ENCODE measurements at places on chromosomes 12 and 14.

DNA sequence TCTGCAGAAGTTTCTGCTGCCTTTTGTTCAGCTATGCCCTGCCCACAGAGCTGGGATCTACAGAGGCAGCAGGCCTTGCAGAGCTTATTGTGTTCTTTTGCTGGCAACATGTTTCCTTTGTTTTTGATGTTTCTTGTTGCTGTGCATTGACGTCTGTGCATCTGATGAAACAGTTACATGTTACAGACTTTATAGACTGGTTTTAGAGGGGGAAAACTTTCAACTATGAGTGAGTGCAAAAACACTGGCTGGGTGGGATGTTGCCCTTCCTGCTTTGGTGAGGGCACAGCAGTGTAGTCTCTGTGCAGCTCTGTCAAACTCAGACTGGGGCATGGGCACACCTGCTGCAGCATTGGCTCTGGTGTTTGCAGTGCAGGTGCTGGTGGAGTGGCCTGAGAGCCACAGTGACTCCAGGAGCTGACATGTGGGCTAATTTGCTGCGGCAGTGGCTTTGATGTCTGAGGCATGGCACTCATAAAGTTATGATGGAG is 26.9 kb downstream of the CLEC6A start:
- DNase-seq = no peak

GRCh38 chr12:131421509-131422186 is 289.2 kb upstream of the SFSWAP start:
- DNase-seq = no peak

- DNase-seq = no peak
Measured at GRCh38 chr12:74456431-74456830, 81.2 kb upstream of the ATXN7L3B start.

DNA sequence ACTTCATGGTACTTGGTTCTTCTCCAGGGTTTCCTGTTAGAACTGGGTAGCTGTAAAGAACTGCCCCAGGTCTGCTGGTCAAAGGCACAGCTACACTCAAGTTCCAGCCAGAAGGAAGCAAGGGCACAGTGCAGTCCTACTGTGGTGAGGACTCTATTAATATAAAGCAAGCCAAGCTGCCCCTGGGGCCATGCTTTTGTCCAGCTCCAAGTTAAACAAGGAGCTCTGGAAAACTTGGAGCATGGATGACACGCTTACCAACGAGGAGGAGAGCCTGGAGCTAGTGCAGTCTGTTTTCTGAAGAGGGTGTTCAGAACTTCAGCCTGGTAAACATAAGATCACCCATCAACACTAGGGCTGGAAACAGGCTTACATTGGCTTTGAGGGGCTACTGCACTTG is 4.0 kb downstream of the FZD10 start:
- no peak for DNase-seq

DNA sequence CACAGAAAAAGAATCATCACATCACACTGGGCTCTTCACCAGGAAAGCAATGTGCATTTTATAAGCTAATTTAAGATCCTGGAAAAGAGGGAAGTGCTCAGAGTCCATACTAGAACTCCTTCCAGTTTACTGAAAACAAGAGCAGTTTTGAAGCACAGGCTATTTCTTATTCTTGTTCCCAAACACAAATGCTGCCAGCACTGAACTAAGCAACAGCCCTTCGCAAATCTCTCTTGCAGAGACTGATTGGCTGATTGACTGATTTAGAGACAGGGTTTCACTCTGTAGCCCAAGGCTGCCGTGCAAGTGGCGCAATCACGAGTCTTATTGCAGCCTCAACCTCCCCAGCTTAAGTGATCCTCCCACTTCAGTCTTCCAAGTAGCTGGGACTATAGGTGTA is 44.8 kb downstream of the BCL2L14 start:
- DNase-seq = no peak

DNA sequence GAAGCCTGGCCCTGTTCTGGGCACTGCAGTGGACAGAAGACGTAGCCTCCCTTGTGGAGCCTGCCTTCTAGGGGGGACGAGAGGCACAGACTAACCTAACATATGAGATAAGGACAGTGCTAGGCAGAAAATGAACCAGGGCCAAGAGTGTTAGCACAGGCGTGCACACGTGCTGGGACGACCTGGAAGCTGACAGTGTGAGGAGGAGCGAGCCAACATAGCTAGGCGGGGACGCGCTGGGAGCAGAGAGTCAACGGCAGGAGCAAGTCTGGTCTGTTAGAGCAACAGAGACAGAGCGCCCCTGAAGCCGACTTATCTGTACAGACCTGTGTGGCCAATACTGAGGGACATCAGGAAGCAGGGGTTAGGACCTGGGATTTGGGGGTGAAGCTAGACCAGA is 8.0 kb downstream of the PXMP2 start:
- DNase-seq = no peak

GRCh38 chr14:95476747-95477146 is 39.7 kb downstream of the SYNE3 start:
- no peak for DNase-seq

- no peak for DNase-seq
Measured at GRCh38 chr12:29725587-29726320, 58.0 kb downstream of the TMTC1 start.

DNA sequence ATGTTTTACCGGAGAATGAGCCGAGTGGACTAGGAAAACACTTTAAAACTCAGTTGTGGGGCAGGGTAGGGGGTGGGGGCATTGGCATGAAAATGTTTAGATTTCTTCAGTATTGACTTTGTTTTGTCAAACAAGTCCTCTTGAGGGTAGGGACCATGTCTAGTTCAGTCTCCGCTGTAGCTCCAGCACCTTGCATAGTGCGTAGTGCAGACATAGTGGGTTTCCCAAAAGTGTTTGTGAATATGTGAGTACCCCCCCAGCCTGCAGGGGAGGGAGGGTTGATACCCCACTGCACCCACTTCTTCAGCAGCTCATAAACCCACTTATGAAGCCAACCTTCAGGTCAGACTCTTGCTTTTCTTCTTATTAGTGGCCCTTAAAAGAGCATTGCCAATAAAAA is 71.4 kb downstream of the TTC9 start:
- no peak for DNase-seq
